Tibial nerve (tissue), 4 donors: ENCODE measurements at places on chromosomes 6 and 20. TPM values are rescaled to one million over a fixed set of nuclear protein-coding genes. Genes with fewer than 3 reads are reported as not detected.

Gene EBF4
- 4.8 TPM for total RNA-seq

Gene RAET1E
- total RNA-seq = 0.30 TPM

Gene MYMX
- not detected for total RNA-seq

Gene RNF39
- total RNA-seq = not detected

Gene ILRUN
- 57.6 TPM for total RNA-seq

Gene TBC1D7
- 7.1 TPM for total RNA-seq

Gene SLC22A2
- not detected for total RNA-seq

- DNase-seq = no peak
These were observed 6.5 kb downstream of the BTN2A2 start for GRCh38 chr6:26389349-26389894.

- DNase-seq = no peak
These were observed 90.7 kb downstream of the CEP57L1 start for GRCh38 chr6:109186012-109186411.

- DNase-seq = peak; percentile 73
These were observed 1.4 kb downstream of the RREB1 start for GRCh38 chr6:7108964-7109836.

DNA sequence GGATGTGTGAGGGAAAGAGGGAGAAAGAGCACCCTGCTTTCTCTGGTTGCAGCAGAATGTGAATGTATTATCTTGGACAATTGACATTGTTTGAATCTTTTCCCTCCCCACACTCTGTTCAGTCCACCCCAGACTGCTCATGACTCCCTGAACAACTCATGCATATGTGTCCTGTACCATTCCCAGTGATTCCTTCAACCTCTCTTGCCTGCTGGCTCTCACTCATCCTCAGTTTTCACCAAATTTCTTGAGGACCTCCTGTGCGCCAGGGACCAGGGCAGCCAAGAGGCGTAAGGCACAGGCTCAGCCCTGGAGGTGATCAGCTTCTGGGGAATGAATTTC, 5.4 kb downstream of the NOX3 start:
- DNase-seq = no peak

DNA sequence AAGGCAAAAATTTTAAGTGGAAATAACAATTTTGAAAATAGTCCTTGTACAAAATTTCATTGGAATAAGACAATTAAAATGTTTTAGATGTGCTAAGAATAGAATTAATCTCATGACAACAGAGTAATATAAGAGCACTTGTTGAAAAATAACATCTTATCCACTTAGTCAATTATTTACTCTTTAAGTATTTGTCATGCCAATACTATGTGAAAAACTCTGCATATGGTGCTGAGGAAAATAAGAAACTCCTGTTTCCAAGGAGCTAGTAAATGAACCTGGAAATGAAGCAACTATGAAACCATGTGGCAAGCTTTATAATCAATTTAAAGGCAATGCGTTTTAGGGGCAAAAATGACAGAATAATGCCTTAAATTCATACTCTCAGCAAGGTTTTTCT, 42.7 kb upstream of the HCRTR2 start:
- no peak for DNase-seq

GRCh38 chr6:25524542-25524941, 127.5 kb upstream of the SCGN start:
- DNase-seq = no peak

DNA sequence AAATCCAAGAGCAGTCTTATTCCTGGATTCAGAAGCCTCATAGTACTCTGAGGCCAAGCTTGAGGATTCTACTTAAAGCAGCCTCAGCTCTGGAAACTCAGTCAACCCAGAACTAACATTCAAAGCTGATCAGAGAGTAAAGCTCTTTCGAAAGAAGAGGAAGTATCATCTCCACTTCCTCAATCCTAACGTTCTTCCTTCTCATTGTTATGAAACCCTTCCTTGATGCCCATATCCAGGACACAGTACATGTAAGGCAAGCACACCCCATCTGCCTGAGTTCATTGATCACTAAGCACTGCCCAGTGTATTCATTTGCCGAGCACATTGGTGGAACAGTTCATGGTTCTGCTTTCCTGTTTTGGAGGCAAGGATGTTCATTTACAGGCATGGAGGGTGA, at the start of gene IPCEF1:
Gene IPCEF1, minus strand, starts transcription at position 114 of the 400 bp plus-strand sequence. CDS start 90,856 bp downstream, outside the sequence.
- DNase-seq = no peak

GRCh38 chr6:108596956-108597355, 36.2 kb downstream of the FOXO3 start:
- no peak for DNase-seq

GRCh38 chr6:168730931-168731716, 290.1 kb downstream of the SMOC2 start:
- no peak for DNase-seq

GRCh38 chr6:122704066-122704465, 75.5 kb upstream of the FABP7 start:
- DNase-seq = no peak

GRCh38 chr20:44720997-44721784, 6.0 kb downstream of the CCN5 start:
- no peak for DNase-seq

- DNase-seq = no peak
These were observed 425.9 kb upstream of the RNF217 start for GRCh38 chr6:124536157-124536841.

GRCh38 chr6:112187736-112188135, 66.6 kb downstream of the LAMA4 start:
- DNase-seq = no peak

- DNase-seq = no peak
These were observed 54.3 kb upstream of the CNR1 start for GRCh38 chr6:88220493-88220892.

- no peak for DNase-seq
These were observed 46.3 kb downstream of the NINL start for GRCh38 chr20:25538838-25539665.

DNA sequence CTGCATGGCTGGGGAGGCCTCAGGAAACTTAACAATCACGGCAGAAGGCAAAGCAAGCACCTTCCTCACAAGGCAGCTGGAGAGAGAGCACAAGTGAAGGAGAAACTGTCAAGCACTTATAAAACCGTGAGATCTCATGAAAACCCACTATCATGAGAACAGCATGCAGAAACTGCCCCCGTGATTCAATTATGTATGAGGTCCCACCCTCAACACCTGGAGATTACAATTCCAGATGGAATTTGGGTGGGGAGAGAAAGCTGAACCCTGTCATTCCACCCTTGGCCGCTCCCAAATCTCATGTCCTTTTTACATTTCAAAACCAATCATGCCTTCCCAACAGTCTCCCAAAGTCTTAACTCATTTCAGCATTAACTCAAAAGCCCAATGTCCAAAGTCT, 107.2 kb upstream of the ECI2 start:
- DNase-seq = no peak

DNA sequence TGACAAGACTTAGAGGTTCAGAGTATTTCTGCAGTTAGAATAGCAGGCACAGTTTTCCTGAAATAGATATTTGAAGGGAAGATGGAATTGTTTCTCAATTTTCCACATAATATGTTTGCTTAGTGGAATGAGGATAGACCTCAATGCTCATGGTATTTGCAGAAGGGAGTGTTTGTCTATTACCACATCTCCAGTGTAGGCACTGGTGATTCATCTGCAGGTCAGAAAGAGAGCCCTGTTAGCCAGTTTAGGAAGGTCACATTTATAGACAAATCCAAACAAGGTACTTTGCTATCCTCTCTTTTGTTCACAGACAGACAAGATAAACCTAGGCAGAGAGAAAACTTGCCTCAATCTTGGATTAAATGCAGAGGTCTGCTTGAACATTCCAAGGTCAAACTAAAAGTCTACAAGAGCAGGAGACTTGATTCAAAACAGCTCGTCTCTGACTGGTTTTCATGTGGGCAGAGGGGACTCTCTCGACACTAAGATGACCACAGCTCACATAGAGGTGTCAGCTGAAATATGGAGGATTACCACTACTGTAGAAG, 22.8 kb downstream of the ISM1 start:
- DNase-seq = no peak

DNA sequence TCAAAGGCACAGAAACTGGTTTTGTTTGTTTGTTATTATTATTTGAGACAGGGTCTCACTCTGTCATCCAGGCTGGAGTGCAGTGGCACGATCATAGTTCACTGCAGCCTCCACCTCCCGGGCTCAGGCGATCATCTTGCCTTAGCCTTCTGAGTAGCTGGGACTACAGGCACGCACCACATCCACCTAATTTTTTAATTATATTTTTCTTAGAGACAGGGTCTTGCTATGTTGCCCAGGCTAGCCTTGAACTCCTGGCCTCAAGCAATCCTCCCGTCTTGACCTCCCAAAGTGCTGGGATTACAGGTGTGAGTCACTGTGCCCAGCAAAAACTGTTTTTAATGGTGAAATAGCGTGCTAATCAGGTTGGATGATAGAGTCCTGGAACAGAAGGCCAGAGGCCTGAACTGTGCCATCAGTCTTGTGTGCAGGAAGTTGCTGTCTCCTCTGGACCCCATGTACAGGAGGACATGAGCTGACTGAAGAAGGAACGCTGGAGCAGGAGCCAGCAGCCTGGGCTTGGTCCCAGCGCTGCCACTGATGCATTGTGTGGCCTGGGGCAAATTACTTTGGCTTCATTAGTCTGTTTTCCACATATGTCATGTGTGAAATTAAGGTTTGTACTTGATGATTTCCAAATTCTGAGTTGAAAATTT, 4.9 kb downstream of the TM9SF4 start:
- no peak for DNase-seq

- DNase-seq = no peak
These were observed 3.5 kb upstream of the SNAI1 start for GRCh38 chr20:49979030-49979832.

GRCh38 chr20:14715400-14715799, 378.0 kb upstream of the FLRT3 start:
- DNase-seq = no peak

DNA sequence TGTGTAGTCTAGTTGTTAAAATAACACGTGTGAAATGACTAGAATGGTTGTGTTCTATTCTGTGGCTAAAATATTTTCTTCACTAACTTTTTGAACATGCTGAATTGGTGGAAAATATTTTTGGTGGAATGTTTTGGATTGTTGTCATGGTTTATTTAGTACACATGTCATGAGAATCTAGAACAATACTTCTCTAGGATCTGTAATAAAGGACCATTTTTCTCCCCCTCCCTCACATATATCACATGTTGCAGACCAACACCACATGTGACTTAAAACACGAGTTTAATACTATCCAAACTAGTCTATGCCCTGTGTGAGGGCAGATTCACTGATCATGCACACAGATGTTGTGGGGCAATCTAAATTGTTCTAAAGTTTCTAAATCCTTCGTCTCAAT, 29.2 kb downstream of the FIG4 start:
- no peak for DNase-seq

DNA sequence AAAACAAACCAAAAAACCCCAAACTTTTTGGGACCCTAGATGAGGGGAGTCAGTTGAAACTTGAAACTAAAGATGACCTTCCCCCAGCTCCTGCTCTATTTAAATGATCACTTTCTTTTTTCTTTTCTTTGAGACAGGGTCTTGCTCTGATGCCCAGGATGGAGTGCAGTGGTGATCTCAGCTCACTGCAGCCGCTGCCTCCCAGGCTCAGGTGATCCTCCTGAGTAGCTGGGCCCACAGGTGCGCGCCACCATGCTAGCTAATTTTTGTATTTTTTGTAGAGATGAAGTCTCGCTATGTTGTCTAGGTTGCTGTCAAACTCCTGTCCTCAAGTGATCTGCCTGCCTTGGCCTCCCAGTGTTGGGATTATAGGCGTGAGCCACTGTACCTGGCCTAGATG, 7.3 kb upstream of the DSP start:
- DNase-seq = no peak
